DMS53 (cell line): ENCODE measurements at places on chromosomes 11 and 22.

GRCh38 chr22:38070250-38070921 lies 13.2 kb downstream of the PICK1 start:
- DNase-seq, result no peak

DNA sequence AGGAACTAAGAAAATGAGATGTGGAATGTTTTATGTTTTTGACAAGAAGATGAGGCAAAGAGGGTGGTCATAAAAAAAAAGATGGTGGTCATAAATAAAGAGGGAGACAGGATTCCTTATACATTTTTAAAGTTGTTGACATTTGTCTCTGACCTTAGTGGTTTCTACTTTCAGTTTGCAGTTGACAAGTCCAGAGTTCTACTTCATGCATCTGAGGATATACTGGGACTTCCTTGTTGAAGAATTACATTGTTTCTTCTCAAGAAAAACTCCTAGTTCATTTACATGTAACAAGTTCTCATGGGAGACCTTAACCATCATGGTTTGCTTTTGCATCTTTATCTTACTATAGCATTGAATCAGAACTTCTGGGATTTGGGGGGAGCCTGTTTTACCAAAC lies 1.2 kb downstream of the OR6X1 start:
- DNase-seq, result no peak

GRCh38 chr11:66277471-66278362 lies at the start of gene CNIH2:
CNIH2 (plus strand) TSS chr11:66278175; CDS start chr11:66278457, 282 bp downstream.
- peak; percentile 90 for DNase-seq

DNA sequence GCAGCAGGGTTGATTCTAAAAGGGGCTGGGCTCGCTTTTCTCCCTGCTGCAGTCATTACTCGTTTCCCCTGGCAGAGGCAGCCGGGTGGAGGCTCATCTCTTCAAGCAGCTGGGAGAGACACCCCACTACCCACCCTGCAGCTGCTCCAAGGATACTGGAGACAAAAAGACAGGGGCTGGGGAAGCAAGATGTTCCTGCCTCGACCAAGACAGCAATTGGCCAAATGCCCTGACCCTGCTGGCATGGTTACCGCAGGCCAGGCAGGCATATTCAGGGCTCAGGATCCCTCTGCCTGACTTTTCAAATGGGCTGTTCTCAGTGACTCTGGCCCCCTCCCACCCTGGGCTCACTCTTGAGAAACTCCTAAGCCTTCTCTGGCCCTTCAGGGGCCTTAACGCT lies 6.8 kb upstream of the RGL4 start:
- DNase-seq, result no peak

GRCh38 chr11:103587901-103588788 lies 448.3 kb upstream of the DDI1 start:
- DNase-seq, result peak; percentile 96

GRCh38 chr11:45995342-45995734 lies 72.9 kb downstream of the LARGE2 start:
- DNase-seq, result no peak

- no peak for DNase-seq
Measured at GRCh38 chr11:1930462-1930830, 10.9 kb downstream of the TNNT3 start.

GRCh38 chr11:65366340-65366773 lies 11.8 kb downstream of the TIGD3 start:
- DNase-seq, result peak; percentile 92

DNA sequence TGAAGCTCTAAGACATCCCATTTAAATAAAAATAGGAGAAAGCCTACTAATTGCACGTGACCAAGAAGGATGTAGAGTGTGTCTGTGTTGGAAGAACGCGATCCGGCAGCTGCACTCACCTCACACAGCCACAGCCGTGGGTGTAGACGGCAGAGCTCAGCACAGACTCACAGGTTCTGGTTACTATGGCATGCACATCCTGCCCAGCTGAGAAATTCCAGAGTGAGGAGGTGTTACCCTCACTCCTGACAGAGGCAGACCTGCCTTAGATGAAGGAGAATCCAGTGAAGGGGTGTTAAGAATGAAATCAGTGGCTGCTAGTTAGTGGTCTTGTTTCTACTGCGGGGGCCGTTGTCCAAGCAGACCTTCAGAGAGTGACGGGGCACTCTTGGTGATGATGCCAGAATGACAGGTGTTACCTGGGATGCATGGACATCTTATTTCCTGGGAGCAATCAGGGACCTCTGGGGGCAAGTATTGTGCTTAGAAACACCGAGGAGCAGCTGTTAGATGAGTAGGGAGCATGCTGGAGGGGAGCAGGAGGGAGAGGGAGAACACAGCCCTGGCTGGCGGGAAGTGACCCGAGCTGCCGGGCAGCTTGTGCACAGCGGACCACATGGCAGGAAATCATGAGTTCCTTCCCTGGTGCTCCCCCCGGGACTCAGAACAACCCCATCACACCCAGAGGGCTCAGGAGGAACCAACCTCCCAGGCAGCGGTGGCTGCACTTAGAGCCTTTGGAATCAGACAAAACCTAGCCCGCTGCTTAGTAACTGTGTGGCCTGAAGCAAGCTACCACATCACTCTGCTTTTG lies 12.3 kb downstream of the KCNJ5 start:
- DNase-seq, result no peak

- DNase-seq, result peak; percentile 77
Measured at GRCh38 chr22:42270176-42270509, 310 bp downstream of the TCF20 start.

GRCh38 chr11:119178166-119178680 lies 7.1 kb upstream of the NHERF4 start:
- DNase-seq, result peak; percentile 41

DNA sequence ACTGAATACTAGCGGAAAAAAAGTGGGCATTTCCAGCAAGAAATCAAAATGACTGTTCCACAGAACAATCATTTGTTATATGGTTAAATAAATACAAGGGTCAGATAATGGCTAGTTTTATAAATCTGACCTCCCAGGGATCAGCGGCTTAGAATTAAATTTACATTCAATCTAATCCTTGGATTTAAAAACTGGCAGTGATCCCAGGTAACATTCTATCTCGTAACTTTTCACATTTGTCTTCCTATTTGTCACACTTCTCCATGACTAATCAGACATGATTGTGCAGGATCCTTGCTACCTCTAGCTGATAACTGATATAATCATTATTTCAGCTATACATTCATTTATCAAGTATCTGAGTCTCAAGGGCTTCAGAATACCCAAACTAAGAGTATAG lies 2.9 kb upstream of the MMP3 start:
- no peak for DNase-seq
